ENCODE measurements at places on chromosomes 13 and 19.

DNA sequence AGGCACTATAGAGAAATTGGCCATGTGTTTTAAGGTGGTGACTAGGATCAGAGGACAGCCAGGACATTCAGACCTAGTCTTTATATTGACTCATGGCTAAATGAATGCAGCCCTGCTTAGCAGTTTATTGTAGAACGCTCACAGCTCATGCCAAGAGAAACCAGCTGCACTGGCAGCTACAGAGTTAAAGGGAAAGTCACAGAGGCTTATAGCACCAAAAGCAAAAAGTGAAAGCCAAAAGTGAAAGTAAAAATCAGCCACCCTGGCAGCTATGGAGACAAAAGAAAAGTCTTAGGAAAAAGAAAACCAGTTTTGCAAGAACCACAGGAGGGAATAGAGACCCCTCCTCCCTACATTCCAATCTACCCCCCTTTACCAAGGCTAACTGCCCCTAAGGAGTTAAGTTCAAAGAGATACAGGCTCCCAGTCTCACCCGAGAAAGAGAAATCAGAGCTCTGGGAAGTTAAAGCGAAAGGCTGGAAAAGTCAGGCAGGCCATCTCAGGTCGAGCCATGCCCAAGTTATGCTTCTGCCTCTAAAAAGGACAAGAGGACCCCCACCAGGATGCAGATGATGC, 99.0 kb downstream of the ZNF429 start:
- DNase-seq: no peak

DNA sequence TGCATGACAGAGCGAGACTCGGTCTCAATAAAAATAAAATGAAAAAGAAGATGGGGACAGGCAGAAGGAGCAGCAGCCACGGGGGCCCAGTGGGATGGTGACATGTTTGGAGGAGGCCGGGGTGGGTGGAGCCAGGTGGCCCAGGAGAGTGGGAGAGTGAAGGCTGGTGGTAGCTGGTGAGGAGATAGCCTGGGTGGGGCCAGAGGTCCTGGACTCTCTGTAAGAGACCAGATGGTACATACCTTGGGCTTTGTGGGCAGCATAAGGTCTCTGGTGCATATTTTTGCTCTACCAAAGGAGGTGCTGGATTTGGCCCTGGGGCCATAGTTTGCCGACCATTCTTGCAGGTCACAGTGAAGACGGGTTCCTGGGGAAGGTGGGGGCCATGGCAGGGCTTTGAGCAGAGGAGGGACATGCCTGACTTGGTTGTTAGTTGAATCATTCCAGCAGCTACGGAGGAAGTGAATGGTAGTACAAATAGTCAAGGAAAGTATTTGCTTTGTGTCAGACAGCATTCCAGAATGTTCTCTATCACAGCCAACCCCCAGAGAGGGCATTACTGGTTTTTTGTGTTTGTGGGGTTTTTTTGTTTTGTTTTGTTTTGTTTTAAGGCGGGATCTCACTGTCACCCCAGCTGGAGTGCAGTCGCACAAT, 69.1 kb downstream of the ARHGEF18 start:
- no peak for DNase-seq

DNA sequence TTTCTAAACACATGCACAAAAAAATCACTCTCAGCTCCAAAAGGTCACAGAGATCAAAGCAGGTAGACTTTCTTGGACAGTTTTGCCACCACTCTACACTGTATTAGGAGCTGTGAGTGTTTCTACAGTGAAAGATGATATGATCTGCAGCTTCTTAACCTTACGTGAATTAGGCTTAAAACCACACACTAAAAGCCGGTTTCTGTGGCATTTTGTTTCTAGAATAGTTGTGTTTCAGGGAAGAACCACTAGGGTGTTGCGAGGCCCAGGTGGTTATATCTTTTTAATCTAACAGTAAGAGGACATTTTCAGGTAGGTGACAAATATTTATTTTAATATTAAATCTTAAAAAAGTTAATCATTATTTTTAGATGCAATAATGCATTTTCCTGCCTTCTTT, 216.4 kb downstream of the KLF5 start:
- DNase-seq: no peak

DNA sequence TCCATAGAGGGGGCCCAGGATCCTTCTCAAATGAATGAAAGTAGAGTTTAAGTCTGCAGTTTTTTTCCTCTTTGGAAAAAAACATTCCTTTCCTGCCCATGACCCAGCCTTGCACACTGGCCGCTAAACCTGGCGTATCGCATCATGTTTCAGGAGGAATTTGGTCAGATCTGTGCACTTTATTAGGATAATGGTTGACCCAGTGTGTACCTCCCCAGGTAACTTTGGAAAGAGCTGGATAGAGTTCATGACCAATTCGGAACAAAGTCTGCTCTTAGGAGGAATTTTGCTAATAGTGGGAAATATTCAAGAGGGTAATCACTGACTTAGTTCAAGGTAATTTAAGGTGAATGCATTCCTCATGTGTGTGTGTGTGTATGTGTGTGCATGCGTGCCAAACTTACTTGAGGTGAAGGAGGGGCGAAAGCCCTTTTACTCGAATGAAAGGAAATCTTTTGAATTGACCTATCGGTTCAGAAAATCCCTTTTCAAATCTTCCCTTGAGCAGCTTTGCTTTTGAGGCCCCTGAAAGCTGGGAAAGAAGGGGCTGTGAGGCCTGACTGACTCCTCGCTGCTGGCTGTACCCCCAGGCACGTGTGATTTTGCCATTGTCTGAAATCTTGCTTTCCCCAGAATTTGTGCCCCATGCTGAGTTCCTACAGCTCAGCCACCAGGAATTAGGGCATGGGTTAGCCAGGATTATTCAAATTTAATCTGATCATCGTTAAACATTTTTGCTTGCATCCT, 46.3 kb downstream of the SIPA1L3 start:
- no peak for DNase-seq

GRCh38 chr13:30629527-30629926, 11.8 kb downstream of the USPL1 start:
- DNase-seq: no peak
